Lower lobe of right lung (tissue), 2 donors: ENCODE measurements at places on chromosomes 6 and 20. TPM values are rescaled to one million over a fixed set of nuclear protein-coding genes. Genes with fewer than 3 reads are reported as not detected.
A peak's percentile ranks its signal among the peaks of the same experiment; 100 is the strongest.

Gene LY6G6F
- 0.97 TPM for total RNA-seq

Gene GHRH
- not detected for total RNA-seq

- no peak overlapping the region for H3K4me3 ChIP-seq
- H3K4me1 ChIP-seq = peaks cover 1% of the 10 kb centered on the region
- H3K36me3 ChIP-seq = no peaks in the 10 kb centered on the region
- no peak overlapping the region for H3K27ac ChIP-seq
Measured at GRCh38 chr6:155412335-155412734, 43.3 kb downstream of the NOX3 start.

DNA sequence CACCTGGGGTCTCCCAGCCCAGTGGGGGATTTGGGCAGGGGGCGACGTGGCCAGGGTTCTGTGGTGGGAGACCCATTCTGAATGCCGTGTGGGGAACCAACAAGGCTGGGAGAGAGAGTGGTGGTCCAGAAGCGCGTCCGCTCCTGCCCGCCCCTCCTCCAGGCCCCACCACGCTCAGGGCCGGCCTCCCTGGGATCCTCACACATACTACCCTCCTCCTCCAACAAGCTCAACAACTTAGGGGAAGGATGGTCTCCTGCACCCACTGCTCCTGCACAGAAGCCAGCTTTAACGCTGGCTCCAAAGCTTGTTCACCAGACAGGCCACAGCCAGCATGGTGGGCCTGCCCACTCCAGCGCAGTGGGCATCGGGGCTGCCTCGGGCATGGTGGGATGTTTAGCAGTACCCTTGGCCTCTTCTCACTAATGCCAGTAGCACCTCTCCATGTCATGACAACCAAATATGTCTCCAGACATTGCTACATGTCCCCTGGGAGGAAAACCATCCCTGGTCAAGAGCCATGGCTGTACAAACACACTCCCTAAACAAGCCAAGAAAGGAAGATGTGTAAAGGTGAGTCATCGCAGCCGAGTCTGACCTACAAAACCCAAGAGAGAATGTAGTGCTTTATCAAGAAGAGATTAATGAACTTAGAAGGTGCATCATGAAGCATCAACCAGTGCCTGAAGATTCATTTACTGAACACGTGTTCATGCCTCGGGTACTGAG is 75.7 kb downstream of the BMP7 start:
- DNase-seq = no peak
- no peaks in the 10 kb centered on the region for H3K36me3 ChIP-seq
- H3K4me3 ChIP-seq = no peak overlapping the region
- H3K27ac ChIP-seq = no peak overlapping the region

DNA sequence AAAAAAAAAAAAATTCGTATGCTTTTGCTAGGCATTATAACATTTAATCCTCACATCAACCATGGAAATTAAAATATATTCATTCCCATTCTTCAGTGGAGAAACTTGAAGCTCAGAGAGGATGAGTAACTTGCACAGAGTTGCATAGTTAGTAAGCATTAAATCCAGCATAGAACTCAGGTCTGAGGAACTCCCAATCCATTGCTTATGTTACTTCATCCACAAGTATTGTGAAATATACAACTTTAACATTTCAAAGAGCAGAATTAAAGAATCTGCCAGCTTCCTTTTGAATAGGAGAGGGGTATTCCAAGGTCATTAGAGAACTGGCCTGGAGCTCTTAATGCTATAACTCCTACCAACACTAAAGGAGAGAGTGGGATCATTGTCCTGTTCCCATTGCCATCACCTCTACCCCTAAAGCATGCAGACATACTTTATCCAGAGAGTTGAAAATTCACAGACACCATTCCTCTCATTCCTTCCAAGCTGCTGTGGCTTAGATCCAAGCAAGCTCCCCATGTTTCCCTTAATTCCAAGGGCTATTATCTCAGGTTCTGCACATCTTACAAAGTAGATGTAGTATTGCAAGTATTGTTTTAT is 91.9 kb downstream of the FLRT3 start:
- no peak overlapping the region for H3K27ac ChIP-seq
- H3K4me3 ChIP-seq = no peak overlapping the region
- DNase-seq = no peak

GRCh38 chr6:44676246-44676790 is 288.8 kb downstream of the CDC5L start:
- H3K36me3 ChIP-seq = no peaks in the 10 kb centered on the region
- no peak for DNase-seq
- H3K27me3 ChIP-seq = no peaks in the 10 kb centered on the region
- no peak overlapping the region for H3K27ac ChIP-seq

Gene FOXF2
- 13.2 TPM for total RNA-seq

DNA sequence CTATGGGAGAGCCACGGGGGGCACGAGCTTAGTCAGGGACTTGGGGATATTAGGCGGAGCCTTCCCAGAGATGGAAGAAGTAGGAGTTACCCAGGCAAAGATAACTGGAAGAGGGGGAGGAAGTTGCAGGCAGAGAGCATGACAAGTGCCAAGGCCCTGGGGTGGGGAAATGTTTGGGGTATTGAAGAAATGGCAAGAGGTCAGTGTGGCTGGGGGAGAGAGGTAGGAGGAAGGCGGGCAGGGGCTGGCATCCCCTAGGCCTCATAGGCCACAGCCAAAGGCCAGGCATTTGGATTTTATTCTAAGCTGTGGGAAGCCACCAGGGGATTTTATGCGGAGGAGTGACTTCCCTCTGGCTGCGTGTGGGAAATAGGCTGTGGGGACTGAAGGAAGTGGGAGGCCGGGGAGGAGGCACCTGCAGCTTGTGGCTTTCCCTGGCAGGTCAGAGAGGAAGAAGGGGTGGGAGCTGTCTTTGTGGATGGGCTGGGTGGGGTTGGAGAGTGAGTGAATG is 22.7 kb downstream of the SNAI1 start:
- H3K4me1 ChIP-seq = peaks cover 8% of the 10 kb centered on the region
- H3K36me3 ChIP-seq = no peaks in the 10 kb centered on the region

- no peaks in the 10 kb centered on the region for H3K36me3 ChIP-seq
- H3K27ac ChIP-seq = peak overlapping the region; percentile 42
- no peak overlapping the region for H3K4me3 ChIP-seq
- H3K4me1 ChIP-seq = peaks cover 40% of the 10 kb centered on the region
- no peaks in the 10 kb centered on the region for H3K27me3 ChIP-seq
- no peak for DNase-seq
Measured at GRCh38 chr6:15462717-15463525, 199.9 kb downstream of the DTNBP1 start.

GRCh38 chr20:19408971-19409370 is 196.5 kb downstream of the SLC24A3 start:
- peaks cover 22% of the 10 kb centered on the region for H3K4me1 ChIP-seq
- H3K36me3 ChIP-seq = no peaks in the 10 kb centered on the region
- H3K27me3 ChIP-seq = no peaks in the 10 kb centered on the region

Gene OOEP
- total RNA-seq = not detected

- H3K27me3 ChIP-seq = no peaks in the 10 kb centered on the region
- peaks cover 34% of the 10 kb centered on the region for H3K4me1 ChIP-seq
- H3K4me3 ChIP-seq = no peak overlapping the region
- no peak for DNase-seq
- peaks cover 66% of the 10 kb centered on the region for H3K36me3 ChIP-seq
Measured at GRCh38 chr6:35473075-35473849, 5.1 kb downstream of the RPL10A start.

Gene THBD
- 77.6 TPM for total RNA-seq

- H3K27ac ChIP-seq = no peak overlapping the region
- no peak overlapping the region for H3K4me3 ChIP-seq
- H3K36me3 ChIP-seq = no peaks in the 10 kb centered on the region
- H3K4me1 ChIP-seq = no peaks in the 10 kb centered on the region
Measured at GRCh38 chr6:139784222-139784769, 409.8 kb upstream of the CITED2 start.

- H3K4me1 ChIP-seq = no peaks in the 10 kb centered on the region
- H3K27me3 ChIP-seq = no peaks in the 10 kb centered on the region
- DNase-seq = no peak
Measured at GRCh38 chr6:77440206-77440976, 22.9 kb downstream of the HTR1B start.

Gene TREML1
- total RNA-seq = 2.0 TPM

Gene PSORS1C2
- total RNA-seq = not detected

- DNase-seq = no peak
- H3K4me3 ChIP-seq = no peak overlapping the region
- H3K27ac ChIP-seq = peak overlapping the region; percentile 8
- H3K4me1 ChIP-seq = no peaks in the 10 kb centered on the region
Measured at GRCh38 chr20:3307078-3307477, 68.1 kb upstream of the SLC4A11 start.

GRCh38 chr20:15475483-15475882 is 1097.8 kb downstream of the KIF16B start:
- no peak overlapping the region for H3K4me3 ChIP-seq
- no peaks in the 10 kb centered on the region for H3K27me3 ChIP-seq
- H3K27ac ChIP-seq = no peak overlapping the region

Gene C6orf58
- not detected for total RNA-seq

DNA sequence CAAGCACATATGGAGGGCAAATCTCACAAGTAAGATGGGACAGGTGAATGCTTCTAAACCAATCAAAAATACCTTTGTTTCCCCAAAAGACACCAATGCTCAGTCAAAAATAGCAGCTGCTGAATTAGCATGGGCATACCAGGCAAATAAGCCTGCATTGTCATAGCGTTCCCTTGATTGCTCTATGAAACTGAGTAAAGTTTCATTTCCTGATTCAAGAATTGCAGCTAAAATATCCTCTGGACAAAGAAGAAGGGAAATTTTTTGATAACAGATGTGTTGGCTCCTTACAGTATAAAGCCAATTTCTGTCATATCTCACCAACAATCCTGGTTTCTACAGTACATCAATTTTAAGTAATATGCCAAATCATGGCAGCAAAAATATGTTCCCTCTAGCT is 3.3 kb upstream of the TMEM14A start:
- no peak overlapping the region for H3K27ac ChIP-seq
- H3K36me3 ChIP-seq = no peaks in the 10 kb centered on the region
- no peak overlapping the region for H3K4me3 ChIP-seq
- peaks cover 20% of the 10 kb centered on the region for H3K4me1 ChIP-seq
- DNase-seq = no peak

GRCh38 chr6:42564506-42564825 is 637 bp downstream of the UBR2 start:
- H3K4me3 ChIP-seq = peak overlapping the region; percentile 80
- peaks cover 36% of the 10 kb centered on the region for H3K4me1 ChIP-seq
- no peaks in the 10 kb centered on the region for H3K27me3 ChIP-seq
- no peak for DNase-seq
- no peaks in the 10 kb centered on the region for H3K36me3 ChIP-seq
- H3K27ac ChIP-seq = peak overlapping the region; percentile 96

GRCh38 chr6:123925842-123926399 is 122.3 kb downstream of the NKAIN2 start:
- no peak for DNase-seq
- H3K4me3 ChIP-seq = no peak overlapping the region
- no peaks in the 10 kb centered on the region for H3K4me1 ChIP-seq
- no peak overlapping the region for H3K27ac ChIP-seq
- no peaks in the 10 kb centered on the region for H3K36me3 ChIP-seq

DNA sequence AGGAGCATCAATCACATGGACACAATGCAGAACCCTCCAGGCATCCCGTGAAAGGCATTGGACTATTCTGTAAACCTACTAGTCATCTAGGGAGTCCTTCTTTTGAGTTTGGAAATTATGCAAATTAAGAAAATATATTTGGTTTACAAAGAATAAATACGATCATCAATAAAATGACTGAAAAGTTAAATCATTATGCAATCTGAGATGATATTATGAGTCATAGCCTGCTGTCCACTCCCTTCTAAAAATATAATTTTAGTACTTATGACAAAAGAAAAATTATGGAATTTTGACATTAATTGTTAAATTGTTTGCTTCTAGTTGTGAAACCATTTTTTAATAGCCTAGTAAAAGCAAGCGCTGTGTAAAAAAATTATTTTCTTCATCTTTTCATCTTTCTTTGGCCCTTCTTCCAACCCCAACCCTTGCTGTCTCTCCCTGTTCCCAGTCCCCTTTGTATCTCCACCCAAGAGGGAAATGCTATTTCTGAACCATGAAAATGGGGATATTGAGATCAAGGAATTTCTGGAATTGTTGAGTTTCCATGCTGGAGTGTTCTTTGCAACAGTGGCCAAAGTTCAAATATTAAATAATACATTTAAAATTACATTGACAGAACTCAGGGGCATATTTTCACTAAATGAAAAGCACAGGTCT is 599.8 kb downstream of the COL12A1 start:
- DNase-seq = no peak
- H3K4me1 ChIP-seq = no peaks in the 10 kb centered on the region
- H3K27me3 ChIP-seq = no peaks in the 10 kb centered on the region
- H3K27ac ChIP-seq = no peak overlapping the region
- no peak overlapping the region for H3K4me3 ChIP-seq
- no peaks in the 10 kb centered on the region for H3K36me3 ChIP-seq

GRCh38 chr6:125836466-125836865 is 45.7 kb downstream of the NCOA7 start:
- peaks cover 62% of the 10 kb centered on the region for H3K4me1 ChIP-seq
- H3K4me3 ChIP-seq = no peak overlapping the region
- H3K27ac ChIP-seq = no peak overlapping the region

GRCh38 chr6:168908887-168909286 is 344.8 kb downstream of the THBS2 start:
- no peaks in the 10 kb centered on the region for H3K36me3 ChIP-seq
- H3K27me3 ChIP-seq = no peaks in the 10 kb centered on the region
- DNase-seq = no peak
- no peaks in the 10 kb centered on the region for H3K4me1 ChIP-seq
- no peak overlapping the region for H3K27ac ChIP-seq

DNA sequence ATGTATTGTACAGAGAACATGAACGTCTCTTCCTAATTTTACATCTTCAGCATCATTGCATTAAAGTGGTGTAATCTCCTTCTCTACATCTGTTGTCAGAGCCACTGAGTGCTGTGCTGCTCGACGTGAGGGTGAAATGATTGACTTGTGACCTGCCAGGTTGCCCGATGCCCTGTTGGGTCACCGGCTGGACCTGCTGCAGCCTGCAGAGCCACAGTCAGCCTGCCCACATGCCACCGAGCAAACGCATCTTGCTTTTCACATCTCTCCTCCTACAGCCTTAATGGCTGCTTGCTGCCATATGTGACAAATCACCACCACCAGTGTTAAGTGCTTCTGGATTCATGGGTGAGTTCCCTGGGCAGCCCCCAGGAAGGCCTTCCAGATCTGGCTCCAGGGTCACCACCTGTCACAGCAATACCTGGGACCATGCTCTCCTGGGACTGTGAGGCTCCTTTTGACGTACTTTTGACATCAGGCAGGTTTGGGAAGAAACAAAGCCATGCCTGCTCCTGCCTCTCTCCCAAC is 80.3 kb downstream of the ASXL1 start:
- DNase-seq = no peak
- no peak overlapping the region for H3K4me3 ChIP-seq
- no peaks in the 10 kb centered on the region for H3K4me1 ChIP-seq
- H3K27me3 ChIP-seq = no peaks in the 10 kb centered on the region

DNA sequence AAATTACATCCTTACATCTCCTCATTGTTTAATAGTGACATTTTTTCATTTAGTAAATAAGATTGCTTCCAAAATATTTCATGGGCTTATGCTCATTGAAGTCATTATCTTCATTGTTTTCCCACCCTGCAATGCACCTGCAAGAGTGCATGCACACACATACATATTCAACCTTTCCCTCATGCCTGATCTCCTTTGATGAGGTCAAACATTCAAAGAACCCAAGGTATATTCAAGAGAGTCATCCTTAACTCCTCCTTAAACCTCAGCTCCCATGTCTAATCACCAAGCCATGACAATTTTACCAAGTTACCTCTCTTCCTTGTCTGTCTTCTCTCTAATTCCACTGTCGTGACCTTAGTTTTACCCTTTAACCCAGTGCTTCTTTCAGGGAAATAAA is 56.5 kb downstream of the HIVEP2 start:
- H3K27me3 ChIP-seq = no peaks in the 10 kb centered on the region
- H3K4me1 ChIP-seq = peaks cover 34% of the 10 kb centered on the region
- no peak for DNase-seq
- no peak overlapping the region for H3K27ac ChIP-seq

Gene FILIP1
- 17.4 TPM for total RNA-seq
